ENCODE measurements at places on chromosomes 4 and X. TPM values are rescaled to one million over a fixed set of nuclear protein-coding genes. Genes with fewer than 3 reads are reported as not detected.

Gene F8A2
- not detected for total RNA-seq

Gene CT45A9
- total RNA-seq, result not detected

Gene RASL11B
- 11.5 TPM for total RNA-seq

Gene PAGE5
- total RNA-seq, result not detected

Gene CDK16
- 87.1 TPM for total RNA-seq

Gene FAT1
- 179 TPM for total RNA-seq

Gene HSFX3
- not detected for total RNA-seq

Gene SOD3
- total RNA-seq, result 19.7 TPM

Gene PABPC1L2B
- 0.38 TPM for total RNA-seq
